ENCODE measurements at places on chromosomes 2 and 18.

- no peak for DNase-seq
Measured at GRCh38 chr2:190982262-190983034, 31.5 kb downstream of the STAT1 start.

DNA sequence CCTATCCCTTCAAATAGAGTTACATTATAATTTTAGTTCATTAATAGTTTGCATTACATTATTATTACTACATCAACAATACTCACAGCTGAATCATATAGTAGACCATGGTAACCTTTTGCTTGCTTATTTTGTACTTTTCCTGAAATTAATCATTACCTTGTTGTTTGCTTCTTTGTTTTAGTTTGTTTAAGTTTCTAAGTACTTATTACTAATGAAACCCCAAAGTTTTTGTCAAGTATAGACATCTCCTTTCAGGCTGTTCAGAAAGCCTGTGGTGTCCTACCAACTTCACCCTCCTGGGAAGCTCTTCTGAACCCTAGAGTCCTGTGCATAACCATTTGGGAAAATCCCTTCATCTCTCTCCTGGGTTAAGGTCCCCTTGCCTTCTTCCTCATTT lies 43.5 kb upstream of the LAPTM4A start:
- no peak for DNase-seq

- DNase-seq, result no peak
Measured at GRCh38 chr18:51857989-51858388, 482.0 kb upstream of the DCC start.

DNA sequence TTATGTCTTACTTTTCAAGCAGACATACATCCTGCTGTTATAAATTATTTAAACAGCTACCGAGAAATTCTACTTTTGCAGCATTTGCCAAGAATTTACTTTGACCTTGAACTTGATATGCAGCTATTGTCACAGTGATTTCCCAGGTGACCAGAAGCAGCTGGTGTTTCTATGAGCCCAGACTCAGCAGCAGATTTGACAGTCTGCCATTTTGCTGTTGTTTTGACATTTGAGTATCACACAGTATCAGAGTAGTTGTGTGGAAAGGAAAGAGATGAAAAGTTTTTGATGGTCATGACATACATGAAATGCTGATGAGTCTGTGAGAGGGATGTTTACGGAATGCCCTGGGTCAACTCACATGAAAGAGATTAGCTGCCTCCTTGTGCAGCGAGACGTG lies 6.6 kb upstream of the CCDC195 start:
- DNase-seq, result no peak

DNA sequence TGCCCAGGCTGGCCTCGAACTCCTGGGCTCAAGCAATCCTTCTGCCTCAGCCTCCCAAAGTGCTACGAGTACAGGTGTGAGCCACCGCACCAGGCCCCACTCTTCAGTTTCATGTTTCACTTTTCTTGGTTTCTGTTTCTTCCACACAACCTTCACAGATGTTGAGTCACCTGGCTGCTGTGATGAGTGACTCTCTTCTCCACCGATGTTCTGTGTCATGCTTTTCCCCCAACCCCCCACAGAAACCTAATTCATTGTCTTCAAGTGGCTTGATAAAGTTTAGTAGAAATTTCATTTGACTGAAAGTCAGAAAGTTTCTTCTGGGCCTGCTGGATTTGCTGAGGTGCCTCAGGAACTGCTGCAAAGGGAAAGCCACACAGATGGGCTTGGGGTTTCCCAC lies 78.5 kb downstream of the SPHKAP start:
- DNase-seq, result no peak

GRCh38 chr2:147110317-147110716 lies 734.5 kb upstream of the ACVR2A start:
- DNase-seq, result no peak

DNA sequence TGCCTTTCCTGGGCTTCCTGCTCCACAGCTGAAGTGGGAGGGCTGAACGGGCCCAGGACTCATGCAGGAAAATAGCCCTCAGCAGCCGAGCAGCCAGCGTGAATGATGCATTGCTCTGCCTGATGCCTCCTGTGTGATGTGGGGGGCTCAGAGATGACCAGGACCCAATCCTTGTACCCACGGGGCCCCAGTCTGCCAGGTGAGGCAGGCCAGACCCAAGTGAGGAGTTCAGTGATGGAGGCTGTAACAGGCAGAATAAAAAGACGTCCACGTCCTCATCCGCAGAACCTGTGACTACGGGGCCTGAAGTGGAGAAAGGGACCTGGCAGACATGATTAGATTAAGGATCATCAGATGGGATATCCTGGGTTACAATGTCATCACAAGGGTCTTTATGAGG lies 194.9 kb upstream of the HDAC4 start:
- DNase-seq, result no peak

- no peak for DNase-seq
Measured at GRCh38 chr2:50491541-50492476, 540.1 kb downstream of the NRXN1 start.

- no peak for DNase-seq
Measured at GRCh38 chr18:40447820-40448219, 1507.2 kb upstream of the PIK3C3 start.

DNA sequence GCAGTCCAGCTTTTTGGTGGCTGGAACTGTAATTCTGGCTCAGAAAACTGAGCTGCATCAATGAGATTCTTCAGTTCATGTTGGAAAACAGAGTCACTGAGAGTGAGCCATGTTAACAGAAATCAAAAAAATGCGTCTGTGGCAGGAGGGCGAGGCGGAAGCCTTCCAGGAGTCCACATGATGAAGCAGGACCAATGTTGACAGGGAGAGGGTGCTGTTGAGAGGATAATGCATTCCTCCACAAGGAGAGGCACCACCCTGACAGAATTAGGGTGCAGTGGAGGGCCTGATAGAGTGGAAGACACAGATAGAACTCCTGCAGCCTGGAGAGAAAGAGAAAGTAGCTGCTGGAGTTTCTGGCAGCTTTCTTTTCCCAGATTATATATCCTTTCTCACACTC lies 111.5 kb downstream of the MGAT5 start:
- DNase-seq, result no peak

DNA sequence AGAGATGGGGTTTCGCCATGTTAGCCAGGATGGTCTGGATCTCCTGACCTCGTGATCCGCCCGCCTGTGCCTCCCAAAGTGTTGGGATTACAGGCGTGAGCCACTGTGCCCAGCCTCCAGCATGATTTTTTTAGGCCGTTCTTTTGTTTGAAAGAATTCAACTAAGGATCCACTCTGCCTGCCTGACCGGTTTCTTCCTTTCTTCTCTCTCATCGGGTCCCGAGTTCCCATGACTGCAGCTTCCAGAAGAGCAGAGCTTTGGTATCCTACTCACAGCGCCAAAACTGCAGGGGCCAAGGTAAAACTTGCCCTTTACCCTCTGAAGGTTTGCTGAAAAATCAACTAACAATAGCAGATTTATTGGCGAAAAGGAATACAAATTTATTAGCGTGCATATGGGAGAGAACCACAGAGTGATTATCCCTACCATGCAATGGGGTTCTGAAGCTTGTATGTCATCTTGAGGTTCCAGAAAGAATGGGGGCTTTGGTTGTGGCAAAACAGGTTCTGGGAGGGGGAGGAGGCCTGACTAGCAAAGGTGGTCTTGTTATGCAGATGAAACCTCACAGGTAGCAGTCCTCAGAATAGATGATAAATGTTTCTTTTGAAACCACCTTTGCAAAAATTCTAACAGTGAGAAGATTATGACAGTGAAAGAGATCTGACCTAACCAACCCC lies 87.0 kb upstream of the MSH6 start:
- no peak for DNase-seq

DNA sequence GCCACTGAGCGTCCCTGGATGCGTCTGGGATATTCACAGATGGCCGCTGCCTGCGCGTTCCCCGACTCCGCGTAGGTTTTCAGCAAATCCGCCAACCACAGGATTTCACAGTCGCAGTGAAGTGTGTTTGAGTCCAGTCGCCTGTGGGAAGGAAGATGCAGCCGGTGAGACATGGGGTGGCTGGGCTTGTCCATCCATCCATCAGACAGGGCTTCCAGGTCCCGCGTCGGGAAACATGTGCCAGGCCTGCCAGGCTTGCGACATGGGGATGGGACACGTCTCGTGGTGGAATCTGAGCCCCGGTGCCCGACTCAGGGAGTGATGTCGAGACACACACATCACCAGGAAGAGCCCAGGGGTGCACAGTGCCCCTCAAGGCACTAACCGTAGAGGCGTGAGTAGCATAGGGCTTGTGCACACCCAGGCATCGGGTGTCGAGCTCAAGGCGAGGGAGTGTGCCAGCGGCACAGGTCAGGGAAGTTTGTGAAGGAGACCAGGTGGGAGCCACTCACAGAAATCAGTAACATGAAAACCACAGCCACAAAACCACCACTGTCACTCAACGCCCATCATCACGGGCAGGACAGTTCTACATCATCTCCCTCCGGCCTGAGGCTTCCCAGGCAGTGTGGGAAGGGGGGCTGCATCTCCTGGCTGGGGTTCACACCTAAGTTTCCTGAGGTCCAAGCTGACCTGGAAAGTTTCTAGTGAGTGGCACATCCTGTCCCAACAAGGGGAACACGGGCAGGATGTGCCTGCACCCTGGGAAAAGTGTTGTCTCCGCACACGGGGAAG lies 63.9 kb downstream of the PXDN start:
- no peak for DNase-seq
